Ureter (tissue), 1 donor: ENCODE measurements at places on chromosomes 6 and 20. TPM values are rescaled to one million over a fixed set of nuclear protein-coding genes. Genes with fewer than 3 reads are reported as not detected.
A peak's percentile ranks its signal among the peaks of the same experiment; 100 is the strongest.

GRCh38 chr6:150275489-150275888, 93.3 kb upstream of the IYD start:
- DNase-seq, result no peak

DNA sequence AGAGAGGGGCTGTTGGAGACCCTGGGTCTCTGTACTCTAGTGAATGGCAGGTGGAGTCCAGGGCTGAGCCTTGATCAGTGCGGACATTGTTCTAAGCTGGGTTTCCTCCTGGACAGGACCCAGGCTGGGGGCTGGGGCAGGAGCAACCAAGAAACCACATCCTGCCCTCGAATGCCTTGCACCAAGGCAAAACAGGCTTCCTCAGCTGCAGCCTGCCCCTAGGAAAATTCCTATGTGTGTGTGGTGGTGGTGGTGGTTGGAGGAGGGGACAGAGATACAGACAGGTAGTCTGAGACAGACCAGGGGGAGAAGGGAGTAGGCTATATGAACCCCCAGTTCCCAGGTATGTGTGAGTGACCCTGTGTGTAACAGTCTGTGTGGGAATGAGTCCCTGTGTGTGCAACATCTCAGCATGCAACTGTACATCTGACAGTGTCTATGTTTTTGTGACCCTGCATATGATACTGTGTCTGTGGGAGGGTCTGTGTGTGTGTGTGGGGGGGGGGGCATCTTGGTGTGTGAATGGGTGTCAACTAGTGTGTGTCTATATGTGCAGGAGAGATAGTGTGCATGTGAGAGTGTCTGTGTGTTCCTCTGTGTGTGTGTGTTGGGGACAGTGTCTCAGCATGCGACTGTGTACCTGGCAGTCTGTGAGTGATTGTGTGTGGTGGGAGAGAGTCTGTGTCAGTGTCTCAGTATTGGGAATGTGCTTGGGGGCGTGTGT, 3.0 kb downstream of the GLP1R start:
- no peak for DNase-seq

DNA sequence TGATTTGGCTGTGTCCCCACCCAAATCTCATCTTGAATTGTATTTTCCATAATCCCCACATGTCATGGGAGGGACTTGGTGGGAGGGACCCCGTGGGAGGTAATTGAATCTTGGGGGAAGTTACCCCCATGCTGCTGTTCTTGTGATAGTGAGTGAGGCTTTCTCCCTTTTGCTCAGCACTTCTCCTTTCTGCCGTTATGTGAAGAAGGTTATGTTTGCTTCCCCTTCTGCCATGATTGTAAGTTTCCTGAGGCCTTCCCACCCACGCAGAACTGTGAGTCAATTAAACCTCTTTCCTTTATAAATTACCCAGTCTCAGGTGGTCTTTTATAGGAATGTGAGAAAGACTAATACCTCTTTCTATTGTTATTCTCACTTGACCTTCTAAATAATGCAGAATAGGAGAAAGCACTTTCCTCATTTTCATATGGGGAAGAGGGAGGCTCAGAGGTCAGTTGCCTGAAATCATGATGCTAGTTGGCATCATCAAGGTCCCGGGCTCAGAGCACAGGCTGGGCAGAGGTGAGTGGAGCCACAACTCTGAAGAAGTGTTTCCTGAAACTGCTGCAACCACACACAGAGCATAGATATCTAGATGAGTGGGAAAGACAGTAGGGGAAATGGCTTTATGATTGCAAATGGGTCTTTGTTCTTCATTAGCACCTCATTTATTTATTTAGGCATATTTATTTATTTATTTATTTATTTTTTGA, 191.0 kb downstream of the QKI start:
- peak; percentile 13 for DNase-seq

DNA sequence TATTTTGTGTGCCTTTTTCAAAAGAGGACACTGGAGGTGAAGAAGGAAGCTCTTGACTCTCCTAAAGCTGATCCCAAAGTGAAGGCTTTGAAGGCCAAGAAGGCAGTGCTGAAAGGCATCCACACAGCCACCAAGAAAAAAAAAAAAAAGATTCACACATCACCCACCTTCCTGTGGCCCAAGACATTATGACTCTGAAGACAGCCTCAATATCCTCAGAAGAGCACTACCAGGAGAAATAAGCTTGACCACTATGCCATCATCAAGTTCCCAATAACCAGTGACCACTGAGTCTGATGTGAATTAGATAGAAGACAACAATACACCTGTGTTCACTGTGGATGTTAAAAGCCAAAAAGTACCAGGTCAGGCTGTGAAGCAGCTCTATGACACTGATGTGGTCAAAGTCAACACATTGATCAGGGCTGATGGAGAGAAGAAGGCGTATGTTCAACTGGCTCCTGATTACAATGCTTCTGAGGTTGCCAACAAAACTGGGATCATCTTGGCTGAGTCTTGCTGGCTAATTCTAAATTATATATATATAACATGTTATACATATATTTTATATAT, 59.4 kb downstream of the PLCG1 start:
- no peak for DNase-seq

- DNase-seq, result no peak
These were observed 134.0 kb downstream of the SAMD5 start for GRCh38 chr6:147642458-147642857.

The RANBP9 gene
- total RNA-seq, result 41.7 TPM

The TGM2 gene
- 143 TPM for total RNA-seq

GRCh38 chr6:97240222-97240621, 42.8 kb downstream of the MMS22L start:
- DNase-seq, result no peak

The CSTF1 gene
- total RNA-seq, result 36.6 TPM

DNA sequence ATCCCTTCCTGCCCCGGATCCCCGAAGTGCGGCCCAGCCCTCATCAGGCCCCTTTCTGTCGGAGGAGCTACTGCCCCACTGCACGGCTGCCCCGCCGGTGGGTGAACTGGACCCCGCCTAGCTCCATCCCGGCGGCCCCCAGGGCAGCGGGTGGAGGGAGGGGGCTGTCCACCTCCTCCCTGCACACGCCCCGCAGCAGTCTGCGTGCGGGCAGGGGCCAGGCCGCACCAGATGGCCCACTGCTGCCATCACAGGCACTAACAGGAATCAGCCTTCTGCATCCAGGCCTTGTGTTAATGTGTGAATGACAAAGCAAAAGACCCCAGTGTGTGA, 54.9 kb upstream of the UNC93A start:
- no peak for DNase-seq
